ENCODE measurements at places on chromosomes 4 and X.

DNA sequence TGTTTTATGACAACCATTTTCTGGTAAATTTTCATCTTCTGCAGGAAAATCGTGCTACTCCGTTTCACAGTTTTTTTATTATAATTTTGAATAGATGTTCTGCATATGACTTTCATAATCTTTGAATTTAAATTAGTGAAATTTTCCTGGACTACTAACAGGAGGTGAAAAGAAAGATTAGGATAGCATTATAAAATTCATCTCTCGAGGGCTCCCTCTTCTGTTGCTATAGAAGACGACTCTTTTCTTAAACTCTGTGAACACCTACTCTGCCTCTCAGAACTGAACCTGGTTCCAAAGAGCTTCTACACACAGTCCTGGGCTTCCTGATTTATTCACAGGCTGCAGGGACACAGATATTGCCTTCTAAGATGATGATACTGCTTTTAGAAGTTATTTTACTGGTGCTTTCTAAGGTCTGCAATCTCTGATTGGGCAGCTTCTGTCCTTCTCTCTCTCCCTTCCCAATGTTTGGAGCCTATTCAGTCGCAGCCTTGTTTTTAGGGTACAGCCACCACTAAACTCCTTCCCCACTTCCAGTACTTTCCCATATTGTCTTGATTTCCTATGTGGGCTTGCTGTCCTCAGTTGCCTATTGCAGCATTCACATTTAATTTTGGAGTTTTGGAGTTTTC lies 10.1 kb upstream of the SAP30 start:
- no peak for DNase-seq

DNA sequence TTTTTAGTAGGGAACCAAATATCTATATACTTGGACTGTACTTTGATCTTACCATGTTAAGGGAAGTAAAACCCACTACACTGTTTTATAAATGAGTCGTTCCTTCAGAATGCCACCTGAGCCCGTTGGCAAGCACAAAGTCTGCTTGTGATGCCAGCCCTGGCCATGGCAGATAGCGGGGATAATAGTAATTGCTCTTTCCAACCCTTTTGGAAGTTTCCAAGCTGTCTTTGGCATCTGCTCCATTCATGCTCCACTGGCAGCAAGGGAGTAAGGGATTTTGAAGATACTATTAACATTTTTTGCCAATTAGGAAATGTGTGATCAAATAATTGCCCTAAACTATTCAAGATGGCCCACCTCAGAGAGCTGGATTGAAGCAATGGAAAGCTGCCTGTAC lies 689.2 kb upstream of the SLIT2 start:
- no peak for DNase-seq

GRCh38 chrX:115957862-115958490 lies 212.6 kb upstream of the AGTR2 start:
- DNase-seq = no peak

GRCh38 chr4:77599378-77599777 lies 6.2 kb upstream of the CXCL13 start:
- peak; percentile 22 for DNase-seq

DNA sequence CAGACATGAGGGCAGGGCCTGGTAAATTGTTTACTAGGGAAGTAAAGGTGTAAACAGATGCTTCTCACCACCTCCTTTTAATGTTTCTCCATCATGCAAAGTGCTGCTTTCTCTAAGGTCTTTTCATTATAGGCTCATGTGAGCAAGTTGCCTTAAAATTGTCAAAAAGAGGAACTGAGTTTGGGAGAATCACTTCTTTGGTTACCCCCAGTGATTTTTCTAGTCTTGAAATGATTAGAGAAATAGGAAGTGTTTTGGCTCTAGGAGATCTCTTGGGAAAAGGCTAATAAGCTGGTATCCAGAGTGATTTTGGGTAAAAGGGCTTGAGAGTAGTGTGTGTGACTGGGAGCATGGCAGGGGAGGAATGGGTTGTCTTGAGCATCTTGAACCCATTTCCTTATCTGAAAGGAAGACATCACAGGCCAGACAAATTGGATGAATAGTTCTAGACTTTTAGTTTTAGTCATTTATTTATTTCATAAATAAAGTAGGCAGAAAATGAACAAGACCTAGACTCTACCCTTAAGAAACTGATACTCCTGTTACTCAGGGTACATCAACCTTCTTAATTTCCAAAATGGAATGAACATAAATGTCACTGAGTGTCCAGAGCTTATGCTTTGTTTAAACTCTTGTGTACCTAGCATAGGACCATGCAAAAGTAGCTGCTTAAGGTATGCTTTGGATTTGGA lies 14.2 kb downstream of the GRPR start:
- DNase-seq = no peak

DNA sequence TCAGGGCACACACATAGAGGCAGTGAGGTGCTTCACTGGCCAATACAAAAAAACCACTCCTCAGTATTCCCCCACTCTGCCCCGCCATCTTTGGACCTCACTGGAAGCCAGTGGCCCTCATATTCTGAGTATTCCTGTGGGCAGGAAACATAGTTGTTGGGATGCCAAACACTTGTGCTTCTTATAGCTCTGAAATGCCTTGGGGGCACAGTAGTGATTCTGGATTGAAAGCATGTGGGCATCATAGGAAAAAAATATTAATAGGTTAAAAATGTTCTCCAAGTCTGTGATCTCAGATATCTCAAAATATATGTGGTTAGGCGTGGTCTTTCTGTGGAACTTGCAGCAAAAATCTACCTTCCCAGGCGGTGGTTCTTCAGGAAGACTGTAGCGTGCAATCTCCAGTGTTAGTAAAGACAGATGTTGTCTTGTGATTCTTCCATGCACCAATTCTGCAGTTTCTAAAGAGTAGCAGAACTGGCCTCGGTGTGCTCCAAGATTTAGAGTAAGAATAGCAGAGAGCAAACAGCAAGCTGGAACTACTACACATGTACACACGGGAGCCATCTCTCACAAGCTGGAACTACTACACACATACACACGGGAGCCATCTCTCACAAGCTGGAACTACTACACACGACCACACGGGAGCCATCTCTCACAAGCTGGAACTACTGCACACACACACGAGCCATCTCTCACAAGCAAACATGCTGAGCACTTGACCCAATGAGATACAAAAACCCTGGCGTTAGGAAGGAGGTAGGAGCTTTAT lies 8.0 kb upstream of the TENM3 start:
- no peak for DNase-seq

DNA sequence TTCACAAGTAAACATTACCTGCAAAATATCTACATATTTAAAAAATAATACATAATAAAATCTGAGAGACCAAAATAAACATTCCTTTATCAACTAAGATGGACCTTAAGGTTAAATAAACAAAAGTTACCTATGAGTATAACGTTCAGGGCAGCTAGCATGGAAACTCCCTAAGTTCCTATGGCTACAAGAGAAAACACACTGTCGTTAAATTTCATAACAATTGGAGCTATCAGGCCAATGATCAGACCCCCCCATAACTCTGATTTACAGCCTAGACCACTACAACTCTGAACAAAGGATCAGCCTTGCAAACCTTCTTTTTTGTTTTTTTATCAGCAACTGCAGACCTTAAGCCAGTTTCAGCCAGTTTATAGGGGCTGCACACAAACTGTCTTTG lies 1418.4 kb downstream of the PCDH18 start:
- DNase-seq = no peak

DNA sequence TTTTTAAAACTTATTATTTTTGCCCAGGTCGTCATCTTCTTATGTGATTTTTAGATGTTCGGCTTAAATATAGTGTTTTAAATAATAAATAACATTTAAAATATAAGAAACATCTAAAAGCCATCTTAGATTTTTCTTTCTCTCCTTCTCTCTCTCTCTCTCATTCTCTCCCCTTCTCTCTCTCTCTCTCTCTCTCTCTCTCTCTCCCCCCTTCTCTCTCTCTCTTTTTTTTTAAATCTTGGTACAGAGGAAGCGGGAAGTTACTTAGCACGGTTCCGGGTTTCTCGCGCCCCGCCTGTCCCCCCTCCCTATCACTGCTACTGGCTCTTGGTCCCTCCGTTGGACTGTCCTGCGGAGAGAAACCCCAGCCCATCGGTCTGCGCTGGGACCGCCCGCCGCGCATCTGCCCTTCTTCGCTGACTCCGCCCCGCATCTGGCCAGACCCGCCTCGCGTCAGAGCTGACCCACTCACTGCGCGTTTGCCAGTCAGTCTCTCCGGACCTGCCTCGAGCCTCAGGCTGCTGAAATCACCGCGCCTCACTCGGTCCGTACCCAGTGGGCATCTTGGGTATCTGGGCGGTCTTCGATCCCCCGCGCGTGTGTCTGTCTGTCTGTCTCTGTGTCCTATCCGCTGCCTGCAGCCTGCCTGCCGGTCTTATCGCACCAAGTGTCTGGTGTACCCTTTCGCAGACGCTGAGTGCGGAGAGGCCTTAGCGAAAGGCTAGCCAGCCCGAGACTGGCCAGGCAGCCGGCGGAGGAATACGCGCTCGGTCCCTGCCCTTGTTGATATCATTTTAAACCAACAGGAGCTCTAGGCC lies at the start of gene PABPC5:
PABPC5 (plus strand) TSS at position 489 of the 818 bp plus-strand sequence. CDS start 739 bp downstream, outside the sequence.
- DNase-seq = no peak

- DNase-seq = peak; percentile 49
Observed at GRCh38 chr4:186227221-186227620, at the start of gene KLKB1. KLKB1 (plus strand) TSS chr4:186227507; CDS start chr4:186228196, 689 bp downstream.

- DNase-seq = no peak
Observed at GRCh38 chr4:13180701-13181100, 303.4 kb downstream of the RAB28 start.

- no peak for DNase-seq
Observed at GRCh38 chr4:134320048-134320447, 118.5 kb upstream of the PABPC4L start.

DNA sequence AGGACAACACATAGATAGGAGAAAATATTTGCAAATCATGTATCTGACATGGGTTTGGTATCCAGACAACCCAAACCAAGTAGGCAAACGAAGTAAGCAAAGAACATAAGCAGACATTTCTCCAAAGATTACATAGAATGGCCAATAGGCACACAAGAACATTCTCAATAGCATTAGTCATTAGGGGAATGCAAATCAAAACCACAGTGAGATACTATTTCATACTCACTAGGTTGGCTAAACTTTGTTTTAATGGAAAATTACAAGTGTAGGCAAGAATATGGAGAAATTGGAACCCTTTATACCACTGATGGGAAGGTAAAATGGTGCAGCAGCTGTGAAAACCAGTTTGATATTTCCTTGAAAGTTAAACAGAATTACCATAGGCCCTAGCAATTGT lies 74.7 kb downstream of the CHRNA9 start:
- DNase-seq = no peak

- DNase-seq = no peak
Observed at GRCh38 chr4:107586371-107586770, 133.7 kb downstream of the PAPSS1 start.

GRCh38 chr4:138816875-138817274 lies 198.7 kb upstream of the NOCT start:
- no peak for DNase-seq

- no peak for DNase-seq
Observed at GRCh38 chr4:171031338-171031737, 781.9 kb upstream of the GALNTL6 start.

DNA sequence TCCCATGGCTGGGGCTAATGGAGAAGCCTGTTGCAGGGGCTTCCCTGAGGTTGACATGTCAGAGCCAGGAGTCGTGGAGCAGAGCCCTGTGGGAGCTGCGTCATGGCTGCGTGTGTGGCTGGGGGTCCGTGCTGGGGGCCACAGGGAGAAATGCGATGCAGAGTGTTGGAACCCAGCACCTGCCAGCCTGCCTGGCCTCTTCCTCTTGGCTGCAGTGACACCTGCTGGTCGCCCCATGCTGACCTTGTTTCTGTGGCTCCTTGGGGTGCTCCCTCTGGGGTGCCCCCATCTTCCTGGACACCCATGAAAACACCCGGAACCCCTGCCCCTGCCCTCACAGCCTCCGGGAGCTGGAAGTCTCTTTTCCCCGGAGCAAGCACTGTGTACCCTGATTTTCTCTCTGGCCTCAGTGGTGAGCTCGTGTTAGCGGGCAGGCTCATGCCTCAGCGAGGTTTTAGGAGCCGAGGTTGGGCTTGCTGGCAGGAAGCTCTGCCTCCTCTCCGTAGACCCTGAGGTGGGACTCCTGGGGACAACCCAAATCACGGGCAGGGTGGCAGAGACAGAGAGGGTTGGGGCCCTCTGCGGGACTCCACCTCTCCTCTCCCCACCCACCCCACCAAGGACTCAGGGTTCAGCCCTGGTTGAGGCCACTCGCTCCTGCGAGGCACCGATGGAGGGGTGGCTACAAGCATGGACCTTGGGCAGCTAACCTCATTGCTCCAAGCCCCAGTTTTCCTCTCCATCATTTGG lies 103.7 kb downstream of the SORCS2 start:
- DNase-seq = no peak

DNA sequence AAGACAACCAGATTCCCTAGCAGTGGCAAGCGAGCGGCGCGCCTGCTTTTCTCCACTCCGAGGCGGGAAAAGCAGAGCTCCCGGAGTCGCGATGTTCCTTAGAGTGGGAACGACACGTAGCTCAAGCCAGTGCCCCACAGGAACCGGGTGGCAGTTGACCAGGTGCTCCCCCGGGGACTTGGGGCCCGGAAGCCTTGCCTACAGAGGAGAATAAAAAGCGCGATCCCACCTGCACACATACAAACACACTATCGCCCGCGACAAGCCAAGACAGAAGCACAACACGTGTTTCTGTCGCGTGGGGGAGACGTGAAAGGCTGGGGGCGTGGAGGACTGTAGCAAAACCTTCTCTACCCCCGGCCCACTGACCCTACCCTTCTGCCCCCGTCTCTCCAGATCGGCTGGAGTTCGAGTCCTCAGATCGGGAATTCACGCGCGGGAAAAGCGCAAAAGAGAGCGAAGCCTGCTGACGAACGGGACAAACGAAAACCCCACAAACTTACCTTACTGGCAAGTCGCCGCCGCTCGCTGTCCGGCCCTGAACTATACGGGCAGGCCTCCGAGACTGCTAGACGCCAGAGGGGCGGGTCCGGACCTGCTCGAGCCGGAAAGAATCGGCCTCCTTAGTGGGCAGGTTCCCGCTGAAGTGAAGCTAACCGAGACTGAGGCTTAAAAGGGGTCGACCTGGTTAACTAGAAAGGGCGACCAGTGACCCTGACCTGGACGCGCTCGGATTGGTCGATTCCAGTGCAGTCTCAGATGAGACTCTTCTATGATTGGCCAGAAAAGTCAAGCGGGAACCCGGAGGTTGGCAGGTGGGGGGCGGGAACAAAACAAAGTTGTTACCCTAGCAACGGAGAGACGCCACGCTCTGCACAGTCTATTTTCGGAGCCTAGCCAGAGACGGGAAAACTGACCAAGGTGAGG lies at the start of the genes DNAAF6 and NUP62CL:
DNAAF6 (plus strand) TSS at position 842 of the 927 bp plus-strand sequence. CDS start 6,265 bp downstream, outside the sequence.
NUP62CL (minus strand) TSS at position 664 of the 927 bp plus-strand sequence. CDS start 31,287 bp downstream, outside the sequence.
- DNase-seq = peak; percentile 78

- DNase-seq = no peak
Observed at GRCh38 chr4:6281436-6282313, 12.0 kb downstream of the WFS1 start.

- no peak for DNase-seq
Observed at GRCh38 chr4:98851806-98852205, 77.1 kb downstream of the EIF4E start.

- DNase-seq = no peak
Observed at GRCh38 chr4:79267671-79268070, 58.2 kb downstream of the NAA11 start.

DNA sequence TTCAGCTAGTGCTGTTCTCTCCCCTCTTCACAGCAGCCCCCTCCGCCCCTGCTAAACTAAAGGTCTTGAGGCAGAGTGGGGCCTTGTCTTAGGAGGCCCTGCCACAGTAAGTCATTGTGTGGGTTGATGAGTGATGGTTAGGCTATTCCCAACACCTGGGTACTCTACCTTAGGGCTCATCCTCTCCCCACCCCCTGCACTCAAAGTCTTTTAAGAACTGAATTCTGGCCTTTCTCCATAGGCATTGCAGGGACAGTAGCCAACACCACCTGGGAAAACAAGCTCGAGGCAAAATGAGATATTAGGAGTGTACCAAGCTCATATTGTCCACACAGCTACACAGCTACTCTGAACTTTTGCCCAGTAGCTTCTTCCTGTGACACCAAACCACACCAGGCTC lies 42.5 kb downstream of the RAB40AL start:
- no peak for DNase-seq
